ENCODE measurements at places on chromosomes 6 and 20. TPM values are rescaled to one million over a fixed set of nuclear protein-coding genes. Genes with fewer than 3 reads are reported as not detected.

DNA sequence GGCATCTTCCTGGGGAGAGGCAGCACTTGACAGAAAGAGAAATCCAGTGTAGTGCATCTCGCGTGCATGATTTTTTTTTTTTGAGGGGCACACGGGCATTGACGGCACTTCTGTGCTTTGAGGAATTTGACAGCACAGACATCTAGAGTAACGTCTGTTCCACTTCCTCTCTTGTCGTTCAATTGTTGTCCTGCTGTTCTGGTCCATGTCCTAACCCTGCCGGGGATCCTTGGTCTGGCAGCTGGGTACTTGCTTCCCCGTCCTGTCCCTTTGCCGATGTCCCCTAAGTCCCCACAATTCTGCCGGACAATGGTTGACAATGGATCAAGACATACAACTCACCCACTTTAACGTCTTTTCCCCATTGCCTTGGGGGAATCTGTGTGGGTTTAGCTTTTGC lies 46.0 kb upstream of the NAA20 start:
- DNase-seq = no peak

- DNase-seq = peak; percentile 14
These were observed 530 bp downstream of the GOPC start for GRCh38 chr6:117601811-117602150.

DNA sequence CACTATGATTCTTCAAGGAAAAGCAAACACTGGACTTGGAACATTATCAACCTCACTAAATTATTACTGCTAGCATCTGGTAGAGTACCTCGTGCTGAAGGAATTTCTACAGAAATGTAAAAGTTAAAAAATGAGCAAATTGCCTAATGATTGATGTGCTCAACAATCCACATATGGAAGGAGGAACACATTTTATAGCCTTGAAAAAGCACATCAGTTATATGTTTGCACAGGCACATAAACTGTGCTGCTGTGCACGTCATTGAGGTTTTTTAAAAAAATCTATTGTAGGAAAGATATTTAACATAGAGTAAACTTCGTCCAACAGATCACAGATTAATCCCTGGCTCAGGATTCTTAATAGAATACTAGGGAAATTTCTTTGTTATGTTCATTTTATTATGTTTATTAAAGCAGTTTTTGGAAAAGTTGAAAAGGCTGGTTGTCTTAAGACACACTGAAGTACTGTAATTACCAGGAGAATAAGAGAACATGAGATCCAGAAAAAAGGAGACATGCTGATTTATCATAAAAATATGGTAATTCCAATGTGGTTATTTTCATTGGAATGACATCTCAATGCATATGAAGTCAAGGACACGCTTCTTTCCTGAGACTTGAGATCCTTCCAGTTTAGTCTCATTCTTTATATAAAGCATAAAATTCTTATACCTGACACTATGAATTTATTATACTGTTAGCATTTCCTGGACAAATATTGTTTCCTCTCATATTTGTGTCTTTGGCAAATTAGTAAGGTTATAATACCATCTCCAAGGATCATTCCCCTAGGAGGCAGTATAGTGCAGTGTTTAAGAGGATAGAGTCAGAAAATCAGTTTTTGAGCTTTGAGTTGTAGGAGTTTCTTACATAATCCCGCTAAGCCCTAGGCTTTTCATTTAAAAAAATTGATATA lies 511.1 kb downstream of the TENT5A start:
- DNase-seq = no peak

DNA sequence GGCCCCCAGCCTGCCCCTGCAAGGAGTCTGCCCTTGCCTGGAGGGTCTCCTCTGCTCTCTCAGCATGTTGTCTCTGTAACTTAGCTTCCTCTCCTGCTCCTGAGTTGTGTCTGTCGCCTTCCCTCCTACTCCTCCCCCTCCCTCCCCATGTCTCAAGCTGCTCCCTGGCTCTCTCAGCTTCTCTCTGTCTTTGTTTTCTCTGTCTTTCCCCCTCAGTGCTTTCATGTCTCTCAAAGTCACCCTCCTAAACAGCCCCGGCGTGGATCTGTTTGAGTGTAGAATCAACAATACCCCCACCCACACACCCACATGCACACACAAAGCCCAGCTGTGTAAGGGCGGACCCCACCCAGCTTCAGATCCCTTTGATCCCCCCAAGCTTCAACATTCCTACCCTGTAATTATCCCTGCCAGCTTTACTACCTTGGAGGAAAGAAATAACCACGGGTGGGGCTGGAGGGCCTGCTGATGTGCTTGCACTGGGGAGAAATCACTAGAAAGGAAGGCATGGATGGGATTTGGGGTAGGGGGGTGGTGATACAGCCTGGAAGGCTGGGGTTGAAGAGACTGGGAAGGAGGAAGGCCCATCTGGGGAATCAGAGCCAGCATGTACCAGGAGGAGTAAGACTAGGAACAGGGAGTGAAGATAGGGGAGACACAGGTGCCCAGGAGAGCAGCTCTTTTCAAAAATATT lies 1.0 kb upstream of the LY6G6D start:
- DNase-seq = no peak

Gene SIRPB2
- not detected for total RNA-seq

DNA sequence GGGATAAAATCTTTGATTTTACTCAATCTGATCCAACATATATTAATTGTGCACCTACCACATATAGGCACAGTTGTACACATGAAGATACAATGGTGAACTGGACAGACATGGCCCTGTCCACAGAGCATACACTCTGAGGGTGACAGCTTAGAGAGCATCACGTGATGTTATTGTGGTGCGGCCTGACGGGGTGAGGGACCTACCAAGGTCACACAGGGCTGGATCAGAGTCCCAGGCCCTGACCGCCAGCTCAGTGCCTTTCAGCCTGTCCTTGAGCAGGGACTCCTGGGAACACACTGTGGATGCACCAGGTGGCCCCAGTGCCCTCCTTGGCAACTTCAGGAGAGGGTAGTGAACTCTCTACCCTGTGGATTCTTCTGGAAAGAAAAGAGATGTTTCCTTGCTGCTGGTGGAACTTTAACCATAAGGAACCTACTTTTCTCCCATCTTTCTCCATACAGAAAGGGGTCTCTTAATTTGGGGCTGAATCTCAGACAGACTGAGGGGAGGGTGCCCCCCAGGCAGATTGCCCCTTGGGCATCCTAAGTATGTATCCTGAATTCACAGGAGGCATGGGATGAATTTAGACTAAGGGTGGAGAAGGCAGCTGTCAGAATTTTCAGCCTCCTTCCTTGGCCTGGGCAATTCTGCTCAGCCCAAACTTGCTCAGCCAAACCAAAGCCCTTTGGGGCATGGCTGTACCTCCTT lies 26.5 kb downstream of the PCK1 start:
- DNase-seq = no peak

GRCh38 chr6:39546731-39547130 lies 178.5 kb downstream of the KIF6 start:
- DNase-seq = no peak

Gene EYA2
- not detected for total RNA-seq

DNA sequence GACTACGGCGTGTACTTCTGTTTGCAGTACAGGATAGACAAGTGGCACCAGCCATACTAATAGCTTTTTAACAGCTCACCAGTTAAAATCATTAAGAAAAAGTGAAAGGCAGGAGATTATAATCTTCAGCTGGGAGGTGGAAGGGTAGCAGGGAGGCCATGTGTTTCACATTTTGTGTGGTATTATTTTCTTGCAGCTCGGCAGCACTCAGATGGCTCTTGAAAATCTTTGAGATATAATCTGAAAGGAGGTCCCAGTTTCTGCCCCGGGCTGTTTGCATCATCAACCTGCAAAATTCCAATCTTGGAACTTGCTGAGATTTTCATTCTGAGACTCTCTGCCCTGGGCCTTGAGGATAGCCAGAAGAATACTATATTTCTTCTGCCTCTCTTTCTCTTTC lies 87.5 kb upstream of the HDAC2 start:
- no peak for DNase-seq

GRCh38 chr6:57173886-57174510 lies 1.9 kb downstream of the BAG2 start:
- DNase-seq = no peak

Gene PGC
- total RNA-seq = not detected

DNA sequence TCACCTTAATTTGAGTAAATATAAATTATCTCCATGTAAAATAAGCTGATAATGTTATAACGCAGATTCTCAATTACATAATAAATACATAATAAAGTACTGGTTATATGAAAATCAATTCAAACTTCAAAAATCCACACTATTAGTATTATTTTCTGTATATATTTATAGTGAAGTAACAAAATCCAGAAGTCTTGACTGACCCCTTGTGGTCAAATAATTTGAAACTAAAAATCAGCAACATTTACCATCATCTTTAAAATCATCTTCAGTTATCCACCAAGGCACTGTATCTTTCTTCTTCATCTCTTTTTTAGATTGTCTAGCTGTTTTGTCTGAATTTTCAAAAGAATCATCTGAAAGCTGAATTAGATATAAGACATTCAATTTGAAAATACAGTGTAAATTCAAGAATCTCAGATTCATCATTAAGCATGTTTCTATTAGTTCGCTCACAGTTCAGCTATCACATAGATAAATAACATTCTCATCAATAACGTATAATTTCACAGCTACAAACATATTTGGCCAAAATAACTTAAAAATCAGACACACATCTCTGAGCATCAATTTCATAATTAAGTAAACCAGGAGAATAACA lies 6.5 kb downstream of the CEP162 start:
- DNase-seq = no peak

DNA sequence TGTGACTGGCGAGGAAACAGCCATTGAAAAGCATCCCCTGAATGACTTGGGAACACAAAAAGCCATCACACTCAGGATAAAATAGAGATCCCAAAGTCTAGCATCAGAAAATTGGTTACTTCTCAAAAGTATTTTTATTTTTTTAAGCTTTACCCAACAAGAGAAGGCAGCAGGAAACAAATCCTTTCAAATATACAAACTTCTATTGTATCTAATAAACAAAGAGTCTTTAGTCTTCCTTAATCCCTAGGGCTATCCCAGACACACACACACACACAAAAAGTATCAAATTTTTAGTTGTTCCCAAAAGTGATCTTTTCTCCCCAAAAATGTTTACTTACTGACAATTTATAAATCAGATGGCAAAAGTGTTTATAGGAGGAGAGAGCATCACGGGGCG lies 33.2 kb upstream of the MARCKS start:
- no peak for DNase-seq

GRCh38 chr20:49447946-49448809 lies 34.3 kb downstream of the KCNB1 start:
- DNase-seq = no peak

DNA sequence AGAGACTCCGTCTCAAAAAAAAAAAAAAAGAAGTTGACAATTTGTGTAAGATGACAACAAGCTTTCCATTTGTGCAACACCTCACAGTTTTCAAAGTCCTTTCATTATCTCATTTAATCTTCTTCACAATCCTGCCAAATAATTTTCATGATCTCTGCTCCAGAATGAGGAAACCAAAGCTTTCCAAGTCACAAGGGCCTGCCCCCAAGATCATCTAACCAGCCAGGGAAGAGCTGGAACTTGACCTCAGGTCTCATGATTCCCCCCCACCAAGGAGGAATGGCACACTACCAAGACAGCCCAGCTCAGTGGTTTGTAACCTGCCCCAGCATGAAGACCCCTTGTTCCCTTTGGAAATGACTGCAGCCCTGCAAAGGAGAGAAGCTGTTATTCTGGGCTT lies 74.0 kb upstream of the PIM1 start:
- DNase-seq = no peak

- no peak for DNase-seq
These were observed 685.7 kb downstream of the BCKDHB start for GRCh38 chr6:80792151-80792550.

- DNase-seq = no peak
These were observed 8.3 kb upstream of the MMP9 start for GRCh38 chr20:46000262-46000996.

Gene IMPG1
- not detected for total RNA-seq

DNA sequence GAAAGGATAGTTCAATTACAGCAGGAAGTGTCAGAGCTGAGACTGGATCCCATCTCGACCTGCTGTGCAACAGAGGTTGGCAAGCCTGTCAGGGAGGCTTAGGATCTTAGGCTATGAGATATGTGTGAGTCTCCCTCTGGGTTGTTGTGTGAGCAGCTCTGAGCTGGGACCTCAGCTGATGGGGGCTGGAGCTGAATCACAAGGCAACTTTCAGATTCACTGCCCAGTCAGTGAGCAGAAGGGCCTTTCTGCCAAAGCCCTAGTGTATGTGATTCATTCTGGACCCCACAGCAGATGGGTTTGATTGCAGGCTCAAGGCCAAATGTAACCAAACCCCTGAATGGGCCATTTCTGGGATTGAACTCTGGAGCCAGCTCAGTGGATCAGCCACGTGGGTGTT lies 4.5 kb downstream of the PI3 start:
- DNase-seq = no peak

Gene RIPOR2
- 9.4 TPM for total RNA-seq

DNA sequence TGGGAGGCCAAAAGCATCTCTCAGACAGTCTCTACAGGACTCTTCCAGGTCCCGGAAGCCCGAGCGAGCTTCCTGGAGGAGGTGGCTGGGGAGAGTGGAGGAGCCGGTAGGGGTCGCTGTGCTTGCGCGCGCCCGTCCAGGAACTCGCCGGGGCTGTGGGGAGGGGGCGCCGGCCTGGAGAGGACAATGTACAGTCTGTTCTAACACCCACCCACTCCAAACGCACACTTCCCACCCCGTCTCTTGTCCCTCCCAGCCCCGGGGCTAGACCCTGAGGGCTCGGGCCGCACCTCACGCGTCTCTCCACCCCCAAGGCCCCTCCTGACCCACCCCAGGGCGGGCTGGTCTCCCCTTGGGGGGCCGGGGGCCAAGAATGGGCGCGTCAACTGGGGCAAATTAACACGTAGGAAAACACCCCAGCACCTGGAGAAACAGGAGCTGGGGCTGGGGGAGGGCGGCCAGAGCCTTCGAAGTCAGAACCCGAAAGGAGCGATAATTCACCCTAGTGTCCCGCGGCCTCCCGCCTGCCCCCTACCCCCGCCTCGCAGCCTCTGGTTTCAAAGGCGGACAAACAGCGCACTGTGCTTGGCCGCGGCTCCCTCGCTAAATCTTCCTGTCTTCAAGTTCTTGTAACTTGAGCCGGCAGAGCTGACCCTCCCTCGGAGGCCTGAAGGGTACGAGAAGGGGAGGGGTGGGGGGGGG lies 103.2 kb upstream of the FOXP4 start:
- no peak for DNase-seq

DNA sequence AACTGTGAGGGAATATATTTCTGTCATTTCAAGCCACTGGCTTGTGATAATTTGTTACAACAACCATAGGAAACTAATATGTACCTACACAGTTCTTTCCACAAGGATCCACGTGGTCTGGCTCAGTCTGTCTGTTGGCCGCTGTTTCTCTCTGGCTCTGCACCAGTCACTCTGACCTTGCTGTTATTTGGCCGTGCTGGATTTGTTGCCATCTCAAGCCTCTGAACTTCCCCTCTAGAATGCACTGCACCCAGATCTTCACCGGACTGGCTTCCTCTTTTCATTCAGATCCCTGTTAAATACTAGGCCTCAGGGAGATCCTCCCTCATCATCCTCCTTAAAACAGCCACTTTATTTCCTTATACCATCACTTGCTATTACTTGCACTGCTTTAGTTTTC lies 446.8 kb downstream of the TFAP2B start:
- no peak for DNase-seq

GRCh38 chr20:9301129-9302090 lies 213.0 kb upstream of the LAMP5 start:
- DNase-seq = no peak

Gene TMC2
- not detected for total RNA-seq

Gene TRERF1
- total RNA-seq = 19.6 TPM

- no peak for DNase-seq
These were observed 100.5 kb downstream of the CDH4 start for GRCh38 chr20:61352346-61353260.

- peak; percentile 37 for DNase-seq
These were observed 2.0 kb downstream of the FYN start for GRCh38 chr6:111871207-111871606.

Gene PAX1
- not detected for total RNA-seq

Gene CLPSL1
- total RNA-seq = not detected

Gene HMGA1
- total RNA-seq = 422 TPM
